CD4-positive, alpha-beta T cell treated with Interleukin-17A for 1 hour (primary cell): ENCODE measurements at places on chromosomes 4 and X.
A peak's percentile ranks its signal among the peaks of the same experiment; 100 is the strongest.

DNA sequence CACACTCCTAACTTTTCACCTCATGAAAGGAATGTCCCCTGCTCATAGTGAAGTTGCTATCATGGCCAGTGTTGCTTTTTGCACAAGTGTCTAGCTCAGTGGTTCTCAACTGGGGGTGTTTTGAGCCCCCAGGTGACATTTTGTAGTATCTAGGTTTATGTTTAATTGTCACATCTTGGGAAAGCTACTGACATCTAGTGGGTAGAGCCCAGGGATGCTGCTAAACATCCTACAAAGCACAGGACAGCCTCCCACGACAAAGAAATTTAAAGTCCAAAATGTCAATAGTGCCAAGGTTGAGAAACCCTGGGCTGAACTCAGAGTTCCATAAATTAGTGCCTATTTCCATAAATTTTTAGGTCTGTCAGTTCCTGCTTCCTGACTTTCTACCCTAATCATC is 70.7 kb upstream of the HCCS start:
- DNase-seq = no peak

DNA sequence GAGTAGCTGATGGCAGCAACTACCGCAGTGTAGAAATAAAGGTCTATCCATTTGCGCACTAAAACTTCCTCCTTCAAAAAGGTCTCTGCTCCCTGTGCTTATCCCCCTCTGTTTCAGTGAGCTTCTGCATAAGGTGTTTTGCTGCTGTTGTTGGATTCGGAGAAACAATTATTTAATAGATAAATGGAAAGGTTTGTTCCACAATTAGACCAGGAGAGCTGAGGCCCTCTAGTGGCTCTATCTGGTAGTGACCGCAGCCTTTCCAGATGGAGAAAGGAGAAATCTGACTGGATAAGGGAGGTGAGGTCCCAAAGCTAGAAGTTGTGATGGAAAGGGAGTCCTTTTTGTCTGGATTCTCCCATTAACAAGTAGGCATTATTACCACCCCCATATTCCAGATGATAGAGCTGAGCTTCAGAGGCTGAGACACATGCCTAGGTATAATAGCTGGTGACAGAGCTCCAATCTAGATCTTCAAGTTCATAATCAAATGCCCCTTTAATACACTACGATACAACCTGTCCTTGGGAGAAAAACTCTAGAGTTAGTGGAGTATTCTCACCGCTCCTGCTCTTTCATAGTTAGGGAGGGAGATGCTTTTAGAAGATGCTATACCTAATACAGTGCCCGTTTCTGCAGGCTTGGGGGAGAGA is 5.1 kb upstream of the GABRQ start:
- DNase-seq = peak; percentile 1

GRCh38 chr4:185112104-185112503 is 31.0 kb upstream of the SLC25A4 start:
- no peak for DNase-seq

DNA sequence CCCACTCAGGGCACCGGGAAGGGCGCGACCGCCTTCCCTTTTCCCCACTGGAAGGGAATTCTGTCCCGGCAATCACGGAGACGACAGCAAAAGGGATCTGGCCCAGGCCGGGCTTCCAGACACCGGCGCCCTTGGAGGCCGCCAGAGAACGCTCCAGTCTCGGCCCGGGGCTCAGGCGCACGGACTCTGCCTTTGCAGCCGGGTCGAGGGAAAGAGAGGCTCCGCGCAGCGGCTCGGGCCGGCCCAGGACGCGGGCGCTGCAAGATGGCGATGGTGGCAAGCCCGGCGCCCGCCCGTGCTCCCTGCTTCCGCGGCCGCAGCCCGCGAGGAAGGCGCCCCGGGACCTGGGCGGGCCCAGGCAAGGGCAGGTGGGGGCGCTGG is 1.1 kb downstream of the CTBP1 start:
- no peak for DNase-seq

GRCh38 chr4:38523054-38523453 is 140.9 kb upstream of the KLF3 start:
- no peak for DNase-seq

- no peak for DNase-seq
These were observed 124.5 kb downstream of the MBNL3 start for GRCh38 chrX:132364313-132364712.

- no peak for DNase-seq
These were observed 113.8 kb downstream of the PCDH19 start for GRCh38 chrX:100296183-100296753.

- no peak for DNase-seq
These were observed 28.5 kb upstream of the FGF2 start for GRCh38 chr4:122798101-122798500.

DNA sequence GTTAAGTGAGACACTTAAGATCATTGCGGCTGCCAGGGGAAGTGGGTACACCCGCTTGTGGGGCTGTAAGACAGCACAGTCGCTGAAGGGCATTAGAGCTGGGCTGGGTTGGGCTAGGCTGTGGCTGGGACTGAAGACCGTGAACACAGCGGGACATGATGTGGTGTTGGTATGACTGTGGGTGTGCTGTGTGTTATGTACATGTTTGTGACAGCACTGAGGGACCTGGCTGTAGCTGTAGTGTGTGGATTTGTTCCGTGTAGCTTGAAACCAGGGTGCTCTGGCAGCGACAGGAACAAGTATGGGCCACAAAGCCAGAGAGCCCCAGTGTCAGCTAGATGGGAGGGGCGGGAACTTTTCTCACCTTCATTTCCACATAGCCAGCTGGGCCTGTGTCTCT is 82.1 kb downstream of the NHSL2 start:
- peak; percentile 68 for DNase-seq

- DNase-seq = no peak
These were observed 212.5 kb upstream of the DKK2 start for GRCh38 chr4:107248571-107248970.

GRCh38 chr4:16725252-16725651 is 173.2 kb downstream of the LDB2 start:
- no peak for DNase-seq

DNA sequence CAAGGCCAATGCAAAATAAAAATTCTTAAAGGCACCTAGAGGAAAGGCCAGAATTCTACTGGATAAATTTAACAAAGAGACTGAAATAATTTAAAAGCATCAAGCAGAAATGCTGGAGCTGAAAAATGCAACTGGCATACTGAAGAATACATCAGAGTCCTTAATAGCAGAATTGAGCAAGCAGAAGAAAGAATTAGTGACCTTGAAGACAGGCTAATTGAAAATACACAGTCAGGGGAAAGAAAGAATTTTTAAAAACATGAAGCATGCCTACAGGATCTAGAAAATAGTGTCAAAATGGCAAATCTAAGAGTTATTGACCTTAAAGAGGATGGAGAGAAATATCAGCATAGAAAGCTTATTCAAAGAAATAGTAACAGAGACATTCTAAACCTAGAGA is 371.7 kb downstream of the KLHL13 start:
- DNase-seq = no peak

GRCh38 chr4:86587381-86588140 is 6.6 kb upstream of the PTPN13 start:
- no peak for DNase-seq

DNA sequence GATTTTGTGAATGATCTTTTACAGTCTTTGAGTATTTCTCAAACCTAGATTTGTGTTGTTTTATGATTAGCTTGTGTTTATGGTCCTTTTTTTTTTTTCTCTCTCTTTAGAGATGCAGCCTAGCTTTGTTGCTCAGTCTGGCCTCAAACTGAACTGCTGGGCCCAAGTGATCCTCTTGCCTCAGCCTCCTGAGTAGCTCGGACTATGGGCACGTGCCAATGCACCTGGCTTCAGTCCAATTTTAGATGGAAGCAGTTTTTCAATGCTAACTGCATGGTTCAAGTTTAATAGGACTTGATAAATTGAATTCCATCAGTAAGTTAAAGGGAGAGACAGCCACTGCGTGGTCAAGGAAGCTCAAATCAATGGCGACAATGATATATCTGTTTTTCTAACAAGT is 3.8 kb upstream of the FGG start:
- no peak for DNase-seq

- DNase-seq = no peak
These were observed 56.4 kb upstream of the SPANXN1 start for GRCh38 chrX:145190801-145191389.

- no peak for DNase-seq
These were observed 1070.1 kb downstream of the STPG2 start for GRCh38 chr4:97073194-97073593.
